ENCODE measurements at places on chromosomes 6 and 20.

DNA sequence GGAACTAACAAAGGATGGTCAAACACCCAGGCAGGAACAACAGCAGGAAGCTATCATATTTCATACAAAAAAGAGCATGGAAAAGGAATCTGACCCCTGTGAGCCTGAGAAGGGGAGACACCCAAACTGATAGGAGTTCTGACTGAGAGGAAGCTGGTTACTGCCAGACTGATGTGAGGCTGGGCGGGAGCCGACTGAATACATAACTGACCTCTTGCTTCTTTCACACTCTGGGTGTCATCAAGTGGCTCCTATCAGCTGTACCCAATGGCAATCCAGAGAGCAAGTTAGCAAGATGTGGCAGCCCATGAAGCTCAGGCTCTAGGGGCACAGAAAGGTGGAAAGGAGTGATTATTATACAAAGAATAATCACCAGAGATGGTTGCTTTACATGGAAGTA, 795.1 kb upstream of the HS3ST5 start:
- DNase-seq = no peak

DNA sequence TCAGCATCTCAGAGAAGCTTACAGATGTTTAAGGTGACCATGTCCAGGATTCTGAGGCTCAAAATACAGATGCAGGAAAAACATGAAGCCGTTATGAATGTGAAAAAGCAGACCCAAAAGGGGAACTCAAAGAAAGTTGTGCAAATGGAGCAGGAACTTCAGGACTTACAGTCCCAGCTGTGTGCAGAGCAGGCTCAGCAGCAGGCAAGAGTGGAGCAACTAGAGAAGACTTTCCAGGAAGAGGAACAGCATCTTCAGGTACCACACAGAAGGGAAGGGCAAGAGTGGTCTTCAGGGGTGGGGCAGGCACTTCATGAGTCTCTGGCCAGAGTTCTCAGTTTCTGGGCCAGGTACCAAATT, 15.2 kb downstream of the RNF8 start:
- DNase-seq = no peak

GRCh38 chr6:147201885-147202515, 2.2 kb upstream of the STXBP5 start:
- no peak for DNase-seq

- DNase-seq = no peak
Observed at GRCh38 chr6:117303323-117303722, 38.0 kb downstream of the VGLL2 start.
